ENCODE measurements at places on chromosomes 5 and 9.

DNA sequence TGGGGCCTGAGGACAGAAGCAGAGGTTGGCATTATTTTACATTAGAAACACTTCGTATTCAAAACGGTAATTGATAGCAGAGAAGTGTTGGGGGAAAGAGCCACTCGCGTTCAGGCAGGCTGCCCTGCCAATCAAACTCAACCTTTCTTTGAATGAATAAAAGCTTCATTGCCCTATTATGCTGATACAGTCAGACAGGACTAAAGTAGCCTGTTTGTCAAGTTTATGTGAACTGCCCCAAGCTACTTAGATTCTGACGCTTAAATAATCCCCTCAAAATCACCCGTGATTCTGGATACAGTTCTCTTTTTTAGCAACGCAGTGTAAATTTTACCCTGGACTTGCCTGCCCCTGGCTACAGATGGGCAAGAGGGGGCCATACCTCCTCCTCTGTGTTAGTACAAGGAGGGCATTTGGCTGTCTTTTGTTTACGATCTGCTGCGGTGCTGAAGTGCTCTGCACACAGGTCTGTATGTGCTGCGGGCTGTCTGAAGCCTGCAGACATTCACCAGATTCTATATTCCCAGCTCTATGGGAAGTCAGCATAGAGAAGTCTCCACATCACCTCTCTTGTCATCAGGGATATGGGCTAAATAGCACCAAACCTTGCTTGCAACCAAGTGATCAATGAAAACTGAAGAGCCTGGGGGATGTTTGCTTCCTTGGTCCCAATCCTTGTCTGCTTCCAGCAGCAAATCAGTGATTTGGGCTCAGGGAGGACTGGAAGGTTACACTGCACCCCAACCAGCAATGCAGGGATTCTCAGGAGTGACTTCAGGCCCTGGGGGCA is 218.4 kb downstream of the EBF1 start:
- no peak for DNase-seq

DNA sequence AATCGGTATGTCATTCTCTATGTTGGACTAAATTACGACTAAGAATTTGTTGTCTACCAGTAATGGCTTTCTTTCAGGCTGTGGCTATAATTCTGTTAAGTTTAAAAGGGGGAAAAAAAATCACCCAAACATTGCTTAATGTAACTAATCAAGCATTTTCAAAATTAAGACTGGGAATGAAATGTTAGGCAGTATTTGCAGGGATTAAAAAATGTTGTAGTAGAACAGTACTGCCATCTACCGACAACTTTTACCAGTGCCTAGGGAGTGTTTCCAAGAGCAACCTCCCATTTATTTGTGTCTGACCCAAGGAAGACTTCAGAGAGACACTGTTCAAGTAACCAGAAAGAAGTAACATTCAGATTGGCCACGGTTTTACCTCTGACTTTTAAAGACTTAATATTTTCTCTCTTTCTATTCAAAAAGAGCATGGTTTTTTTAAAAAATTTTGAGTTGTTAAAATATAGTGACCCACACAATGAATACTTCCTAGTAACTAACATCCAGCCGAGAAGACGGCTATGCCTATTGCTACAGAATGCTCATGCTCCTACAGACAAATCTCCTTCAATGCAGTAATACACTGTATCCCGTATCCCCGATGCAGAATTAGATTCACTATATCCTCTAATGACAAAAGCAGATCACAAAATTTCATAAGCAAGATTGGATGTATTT is 92.4 kb downstream of the ARL15 start:
- peak; percentile 35 for DNase-seq

DNA sequence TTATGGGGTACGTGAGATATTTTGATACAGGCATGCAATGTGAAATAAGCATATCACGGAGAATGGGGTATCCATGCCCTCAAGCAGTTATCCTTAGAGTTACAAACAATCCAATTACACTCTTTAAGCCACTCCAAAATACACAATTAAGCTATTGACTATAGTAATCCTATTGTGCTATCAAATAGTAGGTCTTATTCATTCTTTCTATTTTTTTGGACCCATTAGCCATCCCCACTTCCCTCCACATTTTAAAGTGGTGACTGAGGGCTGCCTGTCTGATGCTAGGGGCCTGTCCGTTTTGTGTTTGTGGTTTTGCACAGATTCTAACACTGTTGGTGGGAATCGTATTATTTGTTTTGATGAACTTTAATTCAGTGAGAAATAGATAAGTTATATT is 129.7 kb upstream of the DHFR start:
- DNase-seq: no peak

DNA sequence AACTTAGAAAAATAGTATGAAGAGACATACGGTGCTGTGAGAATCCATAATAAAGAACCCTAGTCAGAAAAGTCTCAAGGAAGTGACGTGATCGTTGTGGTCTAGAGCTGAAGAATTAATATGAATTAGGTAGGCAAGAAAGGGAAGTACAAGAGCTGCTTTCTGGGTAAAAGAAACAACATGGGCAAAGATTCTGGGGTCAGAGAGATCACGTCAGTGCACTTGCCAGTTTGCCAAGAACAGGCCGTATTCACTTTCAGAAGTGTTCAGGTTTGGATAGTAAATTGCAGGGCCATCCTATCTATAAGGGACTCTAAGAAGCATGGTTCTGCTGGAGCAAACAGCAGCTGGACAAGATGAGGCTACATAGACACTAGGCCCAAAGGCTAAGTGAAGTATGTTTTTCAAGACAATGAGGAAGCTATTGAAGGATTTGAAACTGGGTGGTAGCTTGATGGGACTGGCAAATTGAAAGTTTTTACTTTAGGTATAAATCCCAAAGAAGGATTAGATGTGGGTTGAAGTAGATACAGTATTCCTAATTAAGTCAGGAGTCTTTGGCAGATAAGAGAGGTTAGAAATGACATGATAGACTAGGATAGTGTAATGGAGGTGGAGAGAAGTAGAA is 4.8 kb upstream of the CHD1 start:
- peak; percentile 15 for DNase-seq

- DNase-seq: peak; percentile 72
Measured at GRCh38 chr9:128254855-128255759, 20.7 kb downstream of the GOLGA2 start.

- no peak for DNase-seq
Measured at GRCh38 chr5:180591311-180591887, at the start of gene SCGB3A1. TSS of gene SCGB3A1 (minus strand) at chr5:180591499. CDS start at chr5:180591462, 37 bp downstream.

DNA sequence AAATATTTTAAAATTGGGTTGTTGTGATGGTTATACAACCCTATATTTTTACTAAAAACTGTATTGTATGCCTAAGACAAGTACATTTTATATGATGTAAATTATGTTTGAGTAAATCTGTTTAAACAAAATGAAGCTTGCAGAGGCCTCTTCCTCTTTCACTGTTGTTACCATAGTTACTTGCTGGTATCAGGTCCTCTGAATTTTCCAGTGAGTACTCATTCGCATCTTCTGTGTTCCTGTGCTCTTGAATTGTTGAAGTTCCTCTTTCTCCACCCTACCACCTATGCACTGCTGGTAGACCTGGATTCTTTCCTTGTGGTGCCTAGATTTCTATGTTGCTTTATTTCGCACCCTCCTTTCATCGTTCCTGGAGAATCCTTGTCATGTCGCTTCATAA is 938.5 kb upstream of the ACO1 start:
- DNase-seq: peak; percentile 4

GRCh38 chr5:2737273-2738155 is 14.0 kb downstream of the IRX2 start:
- no peak for DNase-seq

DNA sequence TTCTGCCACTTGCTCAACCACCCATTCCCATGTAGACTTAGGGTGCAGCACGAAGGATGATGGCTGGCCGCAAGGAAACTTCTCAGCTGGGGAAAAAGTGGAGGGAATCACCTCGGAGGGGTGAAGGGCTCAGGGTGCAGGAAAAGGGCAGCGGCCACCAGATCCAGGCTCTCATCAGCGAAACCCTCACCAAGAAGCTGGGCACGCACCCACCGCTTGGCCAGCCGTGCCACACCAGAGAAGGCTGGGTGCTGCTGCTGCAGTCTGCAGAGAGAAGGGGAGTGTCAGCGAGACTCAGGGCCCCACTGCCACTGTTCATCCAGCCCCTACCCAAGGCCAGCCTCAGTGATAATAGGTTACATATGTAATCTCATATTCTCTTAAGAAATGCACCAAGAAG is 8.6 kb downstream of the NOL6 start:
- no peak for DNase-seq

DNA sequence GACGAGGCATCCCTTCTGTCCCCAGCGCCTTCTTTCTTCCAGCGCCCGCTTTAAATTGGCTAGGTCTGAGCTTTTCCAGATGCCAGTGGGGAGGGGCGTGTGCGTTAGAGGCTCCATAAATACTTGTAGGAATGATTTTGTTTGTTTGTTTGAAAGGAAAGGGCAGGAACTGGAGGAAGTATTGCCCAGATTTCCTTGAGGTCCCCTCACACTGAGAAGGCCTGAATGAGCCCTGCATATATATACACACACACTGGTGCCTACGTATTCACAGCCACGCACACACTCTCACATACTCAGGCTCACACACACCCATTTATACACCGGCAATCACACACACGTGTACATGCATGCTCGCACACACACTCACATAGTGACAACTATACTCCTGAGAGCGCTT is 1.0 kb upstream of the SLIT3 start:
- no peak for DNase-seq

GRCh38 chr9:115952430-115953292 is 200.9 kb upstream of the PAPPA start:
- DNase-seq: no peak

DNA sequence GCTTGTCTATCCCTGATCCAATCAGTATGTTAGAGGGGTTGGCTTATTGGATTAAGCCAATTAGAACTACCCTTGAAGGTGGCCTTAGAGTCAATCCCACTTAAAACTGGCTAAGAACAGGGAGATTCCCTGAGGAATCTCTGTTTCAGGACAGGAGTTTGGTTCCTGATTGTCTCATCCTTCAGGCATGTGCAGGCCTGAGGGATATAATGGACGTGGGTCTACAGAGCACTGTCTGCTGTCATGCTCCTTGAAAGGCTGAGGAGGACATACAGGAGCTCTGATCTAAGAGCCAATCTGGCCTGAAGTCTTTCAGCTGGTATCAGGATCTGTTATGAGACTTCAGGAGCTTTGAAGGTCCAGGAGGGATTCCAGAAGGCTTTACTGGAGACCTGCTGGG is 36.2 kb upstream of the PRXL2C start:
- DNase-seq: no peak

GRCh38 chr5:144125163-144125726 is 45.2 kb downstream of the YIPF5 start:
- DNase-seq: no peak

DNA sequence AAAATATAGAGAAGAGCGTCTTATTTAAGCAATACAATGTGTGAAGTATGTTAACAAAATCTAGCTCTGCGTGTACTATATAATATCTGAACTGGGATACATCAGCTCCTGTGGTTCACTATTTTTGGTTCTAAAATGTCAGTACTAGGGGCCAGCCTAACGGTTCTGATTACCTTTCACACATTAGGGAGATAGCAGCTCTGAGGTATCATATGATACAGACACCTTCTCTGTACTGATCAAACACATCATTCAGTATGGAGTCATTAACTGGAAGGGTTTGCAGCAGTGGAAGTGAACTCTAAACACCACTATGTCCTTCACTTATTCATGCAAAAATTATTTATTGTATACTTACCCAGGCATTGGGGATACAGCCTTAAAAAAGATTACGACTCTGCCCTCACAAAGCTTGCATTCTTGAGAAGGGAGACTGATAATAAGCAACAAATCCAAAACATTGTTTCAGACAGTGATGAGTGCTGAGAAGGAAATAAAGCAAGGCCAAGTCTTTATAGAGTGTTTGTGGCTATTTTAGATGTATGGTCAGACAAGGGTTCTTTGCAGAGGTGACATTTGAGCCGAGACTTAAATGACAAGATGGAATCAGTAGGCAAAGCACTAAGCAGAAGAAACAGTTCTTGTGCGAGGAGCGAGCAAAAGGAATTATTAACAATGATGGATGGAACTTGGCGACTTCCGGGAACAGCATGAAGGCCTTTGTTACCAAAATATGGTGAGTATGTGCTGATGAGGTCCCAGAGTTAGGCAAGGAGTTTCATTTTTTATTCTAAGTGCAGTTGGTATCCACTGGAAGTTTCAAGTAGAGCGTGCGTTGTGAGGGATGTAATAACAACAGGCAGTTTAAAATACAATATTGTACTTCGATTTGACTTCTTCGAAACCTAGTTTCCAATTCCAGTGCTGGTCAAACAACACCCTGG is 1.8 kb upstream of the LNPEP start:
- no peak for DNase-seq

DNA sequence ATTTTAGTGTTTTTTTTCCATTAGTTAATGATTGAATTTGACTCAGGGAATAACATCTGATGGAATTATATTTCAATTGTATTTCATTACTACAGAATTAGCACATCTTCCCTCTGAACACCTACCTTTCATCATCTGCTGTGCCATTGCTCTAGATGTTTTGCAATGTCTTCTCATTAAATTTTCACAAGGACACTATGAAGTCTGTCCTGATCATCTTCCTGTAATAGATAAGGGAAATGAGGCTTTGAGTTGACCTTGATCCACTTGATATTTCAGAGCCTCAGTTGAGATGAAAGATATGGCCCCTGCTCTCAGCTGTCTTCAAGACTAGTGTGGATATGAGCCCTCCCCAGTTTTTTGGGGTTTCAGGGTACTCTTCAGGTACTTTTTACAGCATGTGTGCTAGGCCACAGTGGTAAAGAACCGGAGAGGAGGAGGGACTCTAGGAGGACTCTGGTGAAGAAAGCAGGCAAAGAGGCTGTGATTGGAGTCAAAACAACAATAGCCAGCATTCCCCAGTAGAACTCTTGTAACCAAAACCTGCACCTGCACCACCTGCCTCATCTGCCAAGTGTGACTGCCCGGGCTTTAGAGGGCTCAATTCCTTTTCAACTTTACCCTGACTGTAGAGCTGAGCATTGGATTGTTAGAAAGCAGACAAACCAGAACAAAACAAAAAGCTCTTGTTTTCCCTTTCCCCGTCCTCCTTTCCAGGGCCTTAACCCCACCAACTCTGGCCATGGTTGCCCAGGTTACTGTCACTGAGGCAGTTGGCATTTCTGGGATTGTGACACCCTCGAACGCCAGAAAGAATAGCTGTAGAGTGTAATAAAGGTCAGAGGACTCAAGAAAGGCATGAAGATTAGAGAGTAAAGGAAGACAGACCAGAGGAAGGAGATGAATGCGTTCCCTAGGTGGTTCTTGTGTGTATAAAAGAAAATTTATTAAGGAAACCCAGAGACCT is 56.3 kb downstream of the ERAP1 start:
- DNase-seq: no peak

- DNase-seq: no peak
Measured at GRCh38 chr5:133859073-133859472, 109.4 kb downstream of the C5orf15 start.

DNA sequence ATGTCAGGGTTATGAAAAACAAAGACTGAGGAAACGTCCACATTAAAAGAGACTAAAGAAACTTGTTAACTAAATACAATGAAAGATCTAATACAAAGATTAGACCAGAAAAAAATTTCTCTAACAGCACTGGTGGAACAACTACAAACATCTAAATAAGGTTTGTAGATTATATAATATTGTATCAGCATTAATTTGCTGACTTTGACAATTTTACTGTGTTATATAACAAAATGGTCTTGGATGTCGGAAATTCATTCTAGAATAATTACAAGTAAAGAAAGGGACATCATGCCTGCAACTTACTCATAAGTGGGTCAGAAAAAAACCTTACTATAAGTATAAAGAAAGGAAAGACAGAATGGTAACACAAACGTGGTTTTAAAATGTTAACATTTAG is 50.1 kb downstream of the PJA2 start:
- DNase-seq: no peak

GRCh38 chr5:177426566-177427210 is at the start of gene GRK6:
TSS of gene GRK6 (plus strand) at chr5:177426676. CDS start at chr5:177426846, 170 bp downstream.
- DNase-seq: peak; percentile 65
